ENCODE measurements at places on chromosomes 7 and 10.

DNA sequence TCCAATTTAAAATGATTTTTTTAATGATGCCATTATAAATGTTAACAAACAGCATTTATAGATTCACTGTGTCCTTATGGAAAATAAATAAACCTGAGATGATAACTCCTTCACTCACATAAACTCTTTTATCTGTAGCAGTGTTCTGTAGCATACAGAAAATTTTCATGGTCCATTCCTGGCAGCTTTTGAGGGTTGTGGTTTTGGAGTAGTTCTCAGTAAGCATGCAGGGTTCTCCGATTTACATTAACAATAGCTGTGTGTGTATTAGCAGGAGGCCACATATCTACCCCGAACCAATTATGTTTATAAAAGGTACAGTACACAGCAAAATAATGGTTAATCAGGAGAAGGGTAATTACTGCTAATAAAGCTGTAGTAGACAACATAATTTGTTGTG lies 162.7 kb downstream of the CDCA7L start:
- DNase-seq, result no peak

- DNase-seq, result no peak
Measured at GRCh38 chr10:68434657-68435056, 27.6 kb upstream of the RUFY2 start.

DNA sequence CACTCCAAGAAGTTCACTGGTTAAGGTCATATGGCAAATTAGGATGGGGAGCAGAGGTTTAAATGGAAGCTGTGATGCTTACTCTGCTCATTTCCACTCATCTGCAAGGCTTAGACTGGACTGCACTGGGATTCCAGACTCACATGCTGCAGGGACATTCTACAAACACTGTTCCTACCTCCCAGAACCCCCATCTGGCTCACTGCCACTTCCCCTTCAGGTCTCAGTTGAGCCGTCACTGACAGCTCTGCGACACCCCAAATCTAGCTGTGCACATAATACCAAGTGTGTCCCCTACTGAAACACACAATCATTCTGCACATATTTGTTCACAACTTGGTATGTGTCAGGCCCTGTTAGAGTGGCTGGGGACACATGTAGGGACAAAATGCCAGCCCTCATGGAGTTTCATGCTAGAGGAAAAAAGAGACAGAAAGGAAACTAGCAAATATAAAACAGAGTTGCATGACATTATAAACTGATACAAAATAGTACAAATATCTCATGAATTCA lies 5.4 kb downstream of the PRKCQ start:
- DNase-seq, result no peak

DNA sequence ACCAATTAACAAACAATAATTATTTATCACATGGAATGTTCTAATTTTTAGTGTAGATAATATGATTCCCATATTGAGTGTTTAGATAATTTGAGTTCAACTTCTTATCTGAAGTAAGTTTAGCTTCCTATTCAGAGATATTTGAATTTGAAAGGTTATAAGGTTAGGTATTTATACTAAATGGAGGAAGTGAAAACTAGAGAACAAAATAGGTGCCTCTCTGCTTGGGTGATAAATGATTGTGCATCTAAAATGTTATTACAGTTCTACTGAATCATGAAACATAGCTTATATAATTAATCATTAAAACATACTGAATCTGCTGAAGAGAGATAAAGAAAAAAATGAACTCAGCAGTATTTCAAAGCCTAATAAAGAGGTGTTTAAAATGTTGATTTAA lies 1174.3 kb downstream of the XPNPEP1 start:
- DNase-seq, result no peak

GRCh38 chr10:98238391-98238790 lies 29.6 kb downstream of the LOXL4 start:
- no peak for DNase-seq

DNA sequence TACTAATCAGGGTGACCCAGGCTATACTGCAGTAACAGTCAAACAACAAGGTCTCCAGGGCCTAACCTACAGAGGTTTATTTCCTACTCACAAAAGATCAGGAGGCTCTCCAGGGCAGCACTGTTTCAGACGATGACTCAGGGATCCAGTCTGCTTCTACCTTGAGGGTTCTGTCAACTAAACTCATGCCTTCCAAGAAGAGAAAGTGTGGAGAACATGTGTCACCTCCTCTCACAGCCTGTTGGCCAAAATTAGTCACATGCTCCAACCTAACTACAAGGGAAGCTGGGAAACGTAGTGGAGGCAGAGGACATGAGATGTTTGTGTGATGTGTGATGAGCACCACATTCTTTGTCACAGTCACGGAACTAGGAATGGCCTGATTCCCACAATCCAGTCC lies 14.7 kb upstream of the INA start:
- no peak for DNase-seq

DNA sequence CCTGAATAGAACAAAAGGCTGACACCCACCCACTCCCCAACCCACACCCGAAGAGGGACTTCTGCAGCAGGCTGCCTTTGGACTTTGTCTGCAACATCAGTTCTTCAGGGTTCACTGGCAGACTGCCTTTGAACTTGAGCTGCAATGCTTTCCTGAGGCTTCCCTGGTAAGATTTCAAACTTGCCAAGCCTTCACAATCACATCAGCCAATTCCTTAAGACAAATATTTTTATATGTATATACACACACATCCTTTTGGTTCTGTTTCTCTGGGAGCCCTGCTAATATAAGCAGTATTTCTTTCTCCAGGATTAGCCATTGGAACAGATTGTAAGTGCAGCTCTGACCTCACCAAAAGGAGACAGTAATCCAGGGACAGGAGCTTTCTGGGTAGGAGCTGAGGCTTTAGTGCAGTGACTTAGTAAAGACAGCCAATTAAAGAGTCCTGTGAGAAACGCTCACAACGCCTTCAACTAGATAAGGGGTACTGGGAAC lies 55.6 kb upstream of the KMT2E start:
- DNase-seq, result no peak

DNA sequence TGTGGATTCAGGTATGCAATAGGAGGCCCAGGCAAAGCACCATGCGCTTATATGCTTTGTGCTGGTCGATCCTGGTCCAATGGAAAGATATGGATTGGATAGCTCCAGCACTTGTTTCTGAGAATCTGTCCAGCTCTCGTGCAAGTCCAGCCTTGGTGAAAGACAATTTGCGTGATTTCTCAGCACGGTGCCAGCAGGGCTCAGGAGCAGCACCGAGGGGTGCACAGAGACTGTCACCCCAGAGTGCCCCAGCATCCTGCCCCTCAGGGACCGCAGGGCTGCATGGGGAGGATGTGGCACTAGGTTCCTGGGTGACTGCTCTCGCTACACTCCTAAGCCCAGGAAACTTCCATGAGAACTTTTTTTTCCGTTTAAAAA lies 225.2 kb downstream of the WDR37 start:
- no peak for DNase-seq

GRCh38 chr10:14487488-14487883 lies 156.8 kb upstream of the FRMD4A start:
- DNase-seq, result no peak

DNA sequence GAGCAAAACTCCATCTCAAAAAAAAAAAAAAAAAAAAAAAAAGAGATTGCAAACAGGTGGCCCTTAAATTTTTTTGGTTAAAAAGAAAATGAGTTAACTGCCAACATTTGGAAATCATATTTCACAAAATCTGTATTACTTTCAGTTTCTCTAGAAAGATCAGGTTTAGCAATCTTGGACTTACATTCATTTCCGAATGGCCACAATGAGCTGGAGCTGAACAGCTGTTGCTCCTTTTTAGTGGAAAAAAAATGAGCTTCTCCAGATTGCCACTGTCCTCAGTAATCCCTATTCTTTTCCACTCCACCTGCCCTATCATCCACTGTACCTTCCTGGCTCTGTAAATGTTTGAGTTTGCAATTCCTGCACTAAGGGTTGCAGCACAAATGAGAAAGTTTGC lies 43.6 kb downstream of the RAB11FIP2 start:
- DNase-seq, result peak; percentile 69

Data from inflammatory macrophage treated with lipopolysaccharide for 4 hours (primary cell).